ENCODE measurements at places on chromosomes 1 and 21.

GRCh38 chr1:201882665-201883132, 6.0 kb upstream of the SHISA4 start:
- no peak for DNase-seq

DNA sequence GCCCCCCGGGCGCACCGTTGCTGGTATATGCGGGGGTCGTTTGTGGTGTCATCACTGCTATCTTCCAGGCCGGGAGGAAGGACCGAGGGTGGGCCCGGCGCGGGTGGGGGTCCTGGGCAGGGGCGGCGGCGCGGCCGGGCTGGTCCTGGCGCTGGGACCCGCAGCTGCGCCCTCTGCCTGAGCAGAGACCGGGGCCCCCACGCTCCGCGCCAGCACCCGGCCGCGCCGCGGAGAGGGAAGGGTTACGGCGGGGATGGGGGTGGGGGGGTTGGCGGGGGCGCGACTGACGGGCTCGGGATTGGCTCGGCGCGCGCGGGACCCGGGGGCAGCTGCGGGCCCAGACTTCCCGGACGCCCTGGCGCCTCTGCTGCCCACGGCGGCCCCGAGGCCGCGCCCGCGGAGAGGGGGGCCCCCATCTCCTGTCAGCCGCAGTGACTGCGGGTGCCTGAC, 13.8 kb upstream of the SAMD11 start:
- no peak for DNase-seq

- DNase-seq: no peak
Observed at GRCh38 chr1:200075938-200076546, 48.5 kb downstream of the NR5A2 start.

DNA sequence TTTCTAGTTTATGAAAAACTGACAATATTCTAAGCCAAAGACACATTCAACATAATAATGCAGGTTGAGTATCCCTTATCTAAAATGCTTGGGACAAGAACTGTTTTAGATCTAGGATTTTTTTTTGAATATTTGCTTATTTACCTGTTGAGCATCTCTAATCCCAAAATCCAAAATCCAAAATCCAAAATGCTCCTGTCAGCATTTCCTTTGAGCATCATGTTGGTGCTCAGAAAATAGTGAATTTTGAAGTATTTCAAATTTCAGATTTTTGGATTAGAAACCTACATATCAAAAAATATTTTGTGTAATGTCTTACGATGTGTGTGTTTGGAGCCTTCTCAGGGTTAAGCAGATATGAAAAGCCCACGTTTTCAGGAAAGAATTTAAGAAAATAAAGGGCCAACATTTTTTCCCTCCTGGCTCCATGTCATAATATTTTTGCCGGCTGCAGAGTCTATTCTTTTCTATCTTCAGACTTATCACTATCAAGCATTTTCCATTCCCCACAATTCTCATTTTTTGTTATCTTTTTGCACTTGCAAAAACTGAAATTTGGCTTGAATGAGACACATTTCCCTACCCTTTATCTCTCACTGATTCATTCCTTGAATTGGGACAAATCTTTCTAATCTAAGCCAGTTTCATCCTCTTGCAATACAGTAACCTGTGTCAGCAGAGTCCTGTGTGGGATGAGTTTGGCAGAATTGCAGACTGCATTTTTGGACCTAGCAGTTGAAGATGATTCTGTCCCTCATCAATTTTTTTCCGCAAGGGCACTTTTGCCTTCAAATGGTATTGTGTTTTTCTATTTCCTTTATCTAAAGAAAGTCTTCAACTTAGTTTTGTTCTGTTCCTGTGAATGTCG, 233.9 kb downstream of the DISC1 start:
- DNase-seq: no peak

DNA sequence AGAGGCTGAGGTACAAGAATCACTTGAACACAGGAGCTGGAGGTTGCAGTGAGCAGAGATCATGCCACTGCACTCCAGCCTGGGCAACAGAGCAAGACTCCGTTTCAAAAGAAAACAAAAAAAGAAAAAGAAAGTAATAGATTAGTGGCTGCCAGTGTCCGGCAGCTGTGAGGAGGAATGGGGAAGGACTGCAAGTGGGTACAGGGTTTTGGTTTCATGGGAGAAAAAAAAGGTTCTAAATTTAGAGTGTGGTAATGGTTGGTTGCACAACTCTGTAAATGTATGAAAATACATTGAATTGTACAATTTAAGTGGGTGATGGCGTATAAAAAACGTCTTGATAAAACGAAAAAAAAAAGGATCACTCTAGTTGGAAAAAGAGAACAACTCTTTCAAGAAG, 6.7 kb downstream of the TAF1A start:
- no peak for DNase-seq

- no peak for DNase-seq
Observed at GRCh38 chr1:161185732-161186311, 8.5 kb upstream of the B4GALT3 start.

DNA sequence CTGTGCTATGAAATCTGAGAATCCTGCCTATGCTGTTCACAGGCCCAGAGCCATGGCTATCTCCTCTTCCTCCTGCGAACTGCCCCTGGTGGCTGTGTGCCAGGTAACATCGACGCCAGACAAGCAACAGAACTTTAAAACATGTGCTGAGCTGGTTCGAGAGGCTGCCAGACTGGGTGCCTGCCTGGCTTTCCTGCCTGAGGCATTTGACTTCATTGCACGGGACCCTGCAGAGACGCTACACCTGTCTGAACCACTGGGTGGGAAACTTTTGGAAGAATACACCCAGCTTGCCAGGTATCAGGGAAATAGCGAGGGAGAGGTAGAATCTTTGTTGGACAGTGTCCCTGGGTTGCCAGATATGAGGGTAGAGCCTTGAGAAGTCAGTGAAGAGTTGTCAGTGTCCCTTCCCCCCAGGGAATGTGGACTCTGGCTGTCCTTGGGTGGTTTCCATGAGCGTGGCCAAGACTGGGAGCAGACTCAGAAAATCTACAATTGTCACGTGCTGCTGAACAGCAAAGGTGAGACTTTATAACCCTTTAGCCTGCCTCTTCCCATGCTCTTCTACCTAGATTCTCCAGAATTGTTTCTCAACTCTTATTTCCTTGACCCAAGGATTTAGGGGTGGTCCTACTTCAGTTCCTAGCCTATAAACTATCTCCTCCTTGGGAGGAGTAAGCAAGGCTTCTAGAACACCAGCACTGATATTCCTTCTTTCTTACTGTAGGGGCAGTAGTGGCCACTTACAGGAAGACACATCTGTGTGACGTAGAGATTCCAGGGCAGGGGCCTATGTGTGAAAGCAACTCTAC, 1.4 kb downstream of the NIT1 start:
- peak; percentile 41 for DNase-seq

All from activated gamma-delta T cell treated with Interleukin-2 at 50 U/mL for 16 hours (primary cell).